Stimulated activated CD4-positive, alpha-beta T cell treated with anti-CD3 and anti-CD28 coated beads, TNF-alpha, amount 100 ng/mL, for 1 hour (primary cell): ENCODE measurements at places on chromosomes 11 and 22.

GRCh38 chr22:22316589-22316988, 72.0 kb downstream of the VPREB1 start:
- DNase-seq, result no peak

DNA sequence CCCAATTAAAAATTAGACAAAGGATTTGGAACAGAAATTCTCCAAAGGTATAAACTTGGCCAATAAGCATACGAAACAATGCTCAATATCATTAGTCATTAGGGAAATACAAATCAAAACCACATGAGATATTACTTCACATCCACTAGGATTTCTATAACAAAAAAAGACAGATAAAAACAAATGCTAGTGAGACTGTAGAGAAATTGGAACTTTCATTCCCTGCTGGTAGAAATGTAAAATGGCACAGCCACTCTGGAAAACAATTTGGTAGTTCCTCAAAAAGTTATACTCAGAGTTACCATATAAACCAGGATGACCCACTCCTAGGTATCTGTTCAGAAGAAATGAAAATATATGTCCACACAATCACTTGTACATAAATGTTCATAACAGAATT, 71.6 kb downstream of the RPL27A start:
- no peak for DNase-seq

DNA sequence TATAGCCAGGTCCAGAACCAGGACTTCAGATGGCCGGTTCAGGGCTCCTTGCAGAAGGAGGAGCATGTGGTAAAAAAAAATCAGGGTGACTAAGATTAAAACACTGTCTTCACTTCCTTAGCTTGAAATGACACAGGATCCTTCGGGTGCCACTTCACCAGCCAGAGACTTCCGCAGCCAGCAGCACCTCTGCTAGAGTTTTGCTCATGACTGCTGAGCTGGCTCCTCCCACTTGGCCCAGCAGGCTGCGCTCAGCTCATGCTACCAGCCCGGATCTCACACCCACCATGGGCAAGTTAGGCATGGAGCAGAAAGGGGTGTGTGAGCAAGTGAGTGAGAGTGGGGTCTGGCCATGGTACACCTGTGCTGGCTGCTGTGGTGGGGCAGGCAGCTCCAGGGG, 6.6 kb upstream of the MS4A18 start:
- DNase-seq, result no peak

DNA sequence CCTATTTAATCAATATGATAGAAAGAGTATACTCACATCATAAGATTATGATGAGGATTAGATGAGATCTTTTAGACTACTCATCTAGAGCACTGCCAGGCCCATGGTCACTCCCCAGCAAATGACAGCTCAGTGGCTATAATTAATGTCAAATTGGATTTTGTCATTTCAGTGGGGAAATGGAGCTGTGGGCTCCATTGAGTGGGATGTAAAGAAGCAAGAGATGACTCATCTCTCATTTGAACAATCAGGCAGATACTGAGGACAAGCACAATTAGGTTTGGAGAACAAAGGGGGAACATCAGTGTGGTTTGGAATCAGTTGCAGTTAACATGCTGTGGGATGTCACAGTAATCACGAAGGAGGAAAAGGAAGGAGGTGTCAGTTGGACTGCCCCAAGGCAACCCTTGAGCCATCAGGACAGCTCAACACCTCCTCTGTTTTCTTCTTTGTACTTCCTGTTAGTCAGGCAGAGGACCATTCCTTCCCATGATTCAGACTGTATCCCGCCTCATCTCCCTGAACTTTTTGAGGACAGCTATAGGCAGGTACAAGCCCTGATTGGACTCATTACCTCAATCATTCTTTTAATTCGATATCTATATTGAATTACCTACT, 473.7 kb upstream of the ISX start:
- no peak for DNase-seq

DNA sequence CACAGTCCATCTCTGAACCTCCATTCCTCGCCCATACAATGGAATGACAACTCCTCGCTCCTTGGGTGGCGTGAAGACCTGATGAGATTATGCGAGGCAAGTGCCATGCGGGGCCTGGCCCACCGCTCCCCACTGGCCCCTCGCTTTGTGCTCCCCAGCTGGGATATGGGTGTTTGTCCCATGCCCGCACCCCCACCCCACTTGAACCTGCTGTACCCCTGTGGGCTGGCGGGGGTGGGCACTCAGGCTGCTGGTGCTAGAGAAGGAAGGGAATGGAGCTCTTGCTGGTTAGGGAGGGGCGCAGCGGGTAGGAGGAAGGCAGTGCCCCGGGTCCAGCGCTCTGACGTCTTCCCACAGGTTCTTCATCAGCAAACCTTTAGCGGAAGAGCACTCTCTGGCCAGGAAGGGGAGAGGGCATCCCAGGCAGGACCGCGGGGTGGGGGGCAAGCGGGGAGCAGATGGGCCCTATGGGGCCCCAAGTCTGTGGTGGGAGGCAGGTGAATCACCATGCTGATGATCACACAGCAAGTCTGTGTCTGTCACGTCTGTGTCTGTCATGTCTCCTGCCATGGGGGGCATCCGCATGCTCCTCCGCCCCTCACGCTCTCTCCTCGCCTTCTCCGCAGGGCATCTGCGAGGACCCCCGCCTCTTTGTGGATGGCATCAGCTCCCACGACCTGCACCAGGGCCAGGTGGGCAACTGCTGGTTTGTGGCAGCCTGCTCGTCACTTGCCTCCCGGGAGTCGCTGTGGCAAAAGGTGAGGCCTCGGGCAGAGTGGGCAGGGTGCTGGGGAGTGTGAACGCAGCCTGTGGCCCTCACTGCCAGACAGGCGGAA, 9.4 kb upstream of the OMP start:
- DNase-seq, result no peak
